ENCODE measurements at places on chromosomes 7 and 10.

DNA sequence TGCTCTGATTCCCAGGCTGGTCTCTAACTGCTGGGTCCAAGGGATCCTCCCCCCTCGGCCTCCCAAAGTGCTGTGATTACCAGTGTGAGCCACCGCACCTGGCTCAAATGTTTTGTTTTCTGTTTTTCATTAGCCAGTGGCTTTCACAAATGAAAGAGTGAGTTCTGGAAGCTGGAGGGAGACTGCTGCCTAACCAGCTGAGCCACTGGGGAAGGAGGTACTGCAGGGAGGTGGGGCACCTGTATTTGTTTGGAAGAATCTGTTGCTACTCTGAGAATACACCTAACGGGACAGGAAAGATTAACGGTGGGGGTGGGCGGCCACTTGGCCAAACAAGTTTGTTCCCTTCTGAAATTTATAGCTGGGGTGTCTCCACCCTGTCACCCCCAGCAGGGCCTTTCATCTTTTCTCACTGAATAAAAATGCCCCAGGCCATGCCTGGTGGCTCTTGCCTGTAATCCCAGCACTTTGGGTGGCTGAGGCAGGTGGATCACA, 4.7 kb downstream of the STOX1 start:
- no peak for DNase-seq
- H3K4me1 ChIP-seq, result peaks cover under 1% of the 10 kb centered on the region
- no peak overlapping the region for H3K27ac ChIP-seq
- H3K4me3 ChIP-seq, result no peak overlapping the region
- no peaks in the 10 kb centered on the region for H3K27me3 ChIP-seq
- H3K36me3 ChIP-seq, result no peaks in the 10 kb centered on the region

DNA sequence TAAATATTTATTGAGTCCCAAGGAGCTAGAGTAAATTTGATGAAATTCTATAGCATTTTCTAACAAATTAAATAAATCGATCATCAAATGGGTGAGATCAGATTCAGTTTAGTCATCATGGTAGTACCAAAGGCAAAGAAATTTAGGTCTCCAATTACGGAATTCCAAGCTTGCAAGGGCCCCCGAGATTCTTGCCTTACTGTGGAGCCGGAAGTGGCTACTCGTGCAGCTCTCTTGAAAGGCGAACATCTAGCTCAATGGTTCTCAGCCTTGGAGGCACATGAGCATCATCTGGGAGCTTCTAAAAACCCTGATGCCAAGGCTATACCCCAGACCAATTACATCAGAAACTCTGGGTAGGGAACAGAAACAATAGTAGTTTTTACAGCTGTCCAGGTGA, 117.9 kb upstream of the PRR15 start:
- no peak for DNase-seq
- no peaks in the 10 kb centered on the region for H3K36me3 ChIP-seq
- no peaks in the 10 kb centered on the region for H3K27me3 ChIP-seq
- H3K4me1 ChIP-seq, result no peaks in the 10 kb centered on the region
- no peak overlapping the region for H3K4me3 ChIP-seq

DNA sequence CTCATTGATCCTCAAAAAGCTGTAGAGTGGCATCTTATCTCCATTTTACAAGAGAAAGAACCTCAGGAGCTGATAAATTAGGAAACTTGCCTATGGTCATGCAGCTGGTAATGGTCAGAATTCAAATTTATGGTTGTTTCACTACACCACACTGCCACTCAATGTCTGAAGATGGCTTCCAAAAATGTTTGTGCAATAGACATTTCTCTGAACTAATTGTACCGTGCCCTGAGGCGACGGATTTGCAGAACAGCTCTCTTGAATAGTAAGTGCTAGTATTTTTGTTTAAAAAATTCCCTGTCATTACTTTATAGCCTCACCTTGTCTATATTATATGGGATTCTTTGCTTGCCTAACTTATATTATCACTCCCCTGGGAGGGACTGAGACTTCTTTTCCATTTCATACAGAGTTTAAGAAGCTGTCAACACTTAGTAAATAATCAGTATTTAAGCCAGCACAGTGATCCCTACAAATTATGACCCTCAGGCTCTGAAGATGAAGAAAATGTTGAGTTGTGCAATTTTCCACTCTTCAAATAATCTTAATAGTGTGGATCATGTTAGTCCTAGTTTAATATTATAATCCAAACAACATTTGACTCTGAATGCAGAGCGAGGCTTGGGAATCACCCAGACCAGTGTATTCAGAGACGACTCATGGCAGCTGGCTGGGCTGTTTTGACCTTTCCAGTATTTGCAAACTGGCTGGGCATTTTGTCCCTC, 346.6 kb downstream of the PTEN start:
- H3K27ac ChIP-seq, result peak overlapping the region; percentile 54
- no peaks in the 10 kb centered on the region for H3K36me3 ChIP-seq
- H3K27me3 ChIP-seq, result no peaks in the 10 kb centered on the region
- H3K4me3 ChIP-seq, result no peak overlapping the region

DNA sequence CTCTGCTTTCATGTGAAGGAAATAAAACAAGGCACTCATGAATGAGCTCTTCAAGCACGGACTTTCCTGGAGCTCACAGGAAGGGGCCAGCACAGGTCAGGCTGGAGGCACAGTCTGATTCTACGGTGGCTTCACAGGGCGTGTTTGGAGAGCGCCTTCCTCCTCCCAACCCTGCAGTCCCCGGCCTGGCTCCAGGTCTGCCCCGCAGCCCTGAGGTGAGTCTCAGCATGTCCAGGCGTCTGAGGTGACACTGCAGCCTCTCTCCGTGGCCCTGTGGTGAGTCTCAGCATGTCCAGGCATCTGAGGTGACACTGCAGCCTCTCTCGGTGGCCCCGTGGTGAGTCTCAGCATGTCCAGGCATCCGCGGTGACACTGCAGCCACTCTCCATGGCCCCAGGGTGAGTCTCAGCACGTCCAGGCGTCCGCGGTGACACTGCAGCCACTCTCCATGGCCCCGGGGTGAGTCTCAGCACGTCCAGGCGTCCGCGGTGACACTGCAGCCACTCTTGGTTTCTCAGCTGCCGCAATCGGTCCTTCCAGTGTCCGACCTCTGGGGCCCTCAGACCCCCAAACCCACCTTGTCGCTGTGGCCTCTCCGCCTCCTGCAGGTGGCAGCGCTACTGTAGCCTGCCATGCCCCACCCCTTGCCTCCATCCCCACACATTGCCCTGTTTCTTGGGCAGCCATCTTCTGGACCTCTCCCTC, 381.7 kb downstream of the DNAJB6 start:
- no peaks in the 10 kb centered on the region for H3K36me3 ChIP-seq
- H3K27ac ChIP-seq, result no peak overlapping the region
- H3K4me1 ChIP-seq, result no peaks in the 10 kb centered on the region
- no peak overlapping the region for H3K4me3 ChIP-seq
- DNase-seq, result no peak
- no peaks in the 10 kb centered on the region for H3K27me3 ChIP-seq

Measured in gastrocnemius medialis (tissue), 4 donors.